ENCODE measurements at places on chromosomes 2 and 18. TPM values are rescaled to one million over a fixed set of nuclear protein-coding genes. Genes with fewer than 3 reads are reported as not detected.

Gene PARD6G
- 3.6 TPM for total RNA-seq

Gene ANKRD62
- not detected for total RNA-seq

Gene SP100
- 111 TPM for total RNA-seq

Gene FSIP2
- total RNA-seq = 6.4 TPM

Gene STAT4
- 6.1 TPM for total RNA-seq

Gene TEKT4
- total RNA-seq = not detected

Gene CPLX4
- total RNA-seq = not detected

DNA sequence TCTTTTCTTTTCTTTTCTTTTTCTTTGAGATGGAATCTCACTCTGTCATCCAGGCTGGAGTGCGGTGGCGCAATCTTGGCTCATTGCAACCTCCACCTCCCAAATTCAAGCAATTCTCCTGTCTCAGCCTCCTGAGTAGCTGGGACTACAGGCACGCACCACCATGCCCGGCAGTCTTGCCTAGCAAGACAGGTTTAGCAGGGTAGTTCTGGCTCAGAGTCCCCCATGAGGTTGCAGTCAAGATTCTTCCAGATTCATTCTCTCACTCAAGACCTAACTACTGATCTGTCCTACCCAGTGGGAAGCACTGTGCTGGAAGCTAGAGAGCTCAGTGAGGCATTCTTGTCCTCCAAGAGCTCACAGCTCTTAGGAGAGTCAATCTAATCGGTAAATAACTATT, 17.6 kb upstream of the ZAP70 start:
- H3K27me3 ChIP-seq = no peaks in the 10 kb centered on the region
- no peak for DNase-seq
- no peak overlapping the region for H3K27ac ChIP-seq
- H3K4me1 ChIP-seq = peaks cover 3% of the 10 kb centered on the region
- no peak overlapping the region for H3K4me3 ChIP-seq

GRCh38 chr2:215141706-215142105, 3.3 kb upstream of the ABCA12 start:
- H3K27me3 ChIP-seq = no peaks in the 10 kb centered on the region
- H3K27ac ChIP-seq = no peak overlapping the region

- H3K4me3 ChIP-seq = no peak overlapping the region
- H3K27ac ChIP-seq = no peak overlapping the region
- peaks cover 17% of the 10 kb centered on the region for H3K4me1 ChIP-seq
Observed at GRCh38 chr18:36045241-36045991, 21.9 kb downstream of the RPRD1A start.

DNA sequence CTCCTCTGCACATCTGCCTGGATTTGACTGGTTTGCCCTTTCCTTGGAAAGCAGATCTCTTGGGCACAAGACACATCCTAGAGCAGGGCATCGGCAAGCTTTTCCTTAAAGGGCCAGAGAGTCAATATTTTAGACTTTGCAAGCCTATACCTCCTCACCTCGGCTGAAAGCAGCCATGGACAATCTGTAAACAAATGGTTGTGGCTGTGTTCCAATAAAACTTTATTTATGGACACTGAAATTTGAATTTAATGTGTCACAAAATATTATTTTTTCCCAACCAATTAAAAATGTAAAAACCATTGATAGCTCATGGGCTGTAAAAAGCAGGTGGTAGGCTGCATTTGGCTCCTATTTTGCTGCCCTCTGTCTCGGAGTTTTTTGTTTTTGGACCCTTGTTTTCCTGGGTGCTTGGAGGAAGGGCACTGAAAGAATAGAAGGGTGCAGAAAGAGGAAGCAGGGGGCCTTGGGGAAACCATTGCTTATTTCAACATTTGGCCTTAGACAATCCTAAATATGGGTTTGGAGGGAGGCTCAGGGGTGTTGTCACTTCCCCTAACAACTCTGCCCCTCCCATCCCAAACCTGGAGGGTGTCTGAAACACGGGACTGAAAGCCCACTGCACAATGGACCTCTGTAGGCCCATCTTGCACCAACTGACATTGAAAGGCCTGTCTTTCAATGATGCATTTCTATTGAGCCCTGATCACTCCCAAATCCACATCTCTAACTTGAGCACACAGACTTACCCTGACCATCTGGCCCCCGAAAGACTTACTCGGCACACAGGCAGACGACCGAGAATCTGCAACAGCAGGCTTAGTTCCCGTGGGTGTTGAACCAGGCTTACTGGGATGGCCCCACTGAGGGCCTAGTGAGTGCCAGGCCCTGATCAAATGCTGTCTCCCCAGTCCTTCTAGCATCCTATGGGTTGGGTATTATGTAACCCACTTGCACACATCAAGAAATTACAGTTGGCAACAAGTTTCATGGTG, 7.1 kb upstream of the ZFP36L2 start:
- DNase-seq = no peak
- H3K4me1 ChIP-seq = peaks cover 9% of the 10 kb centered on the region
- H3K27ac ChIP-seq = peak overlapping the region; percentile 6
- H3K36me3 ChIP-seq = peaks cover 26% of the 10 kb centered on the region
- no peaks in the 10 kb centered on the region for H3K27me3 ChIP-seq

GRCh38 chr2:27038631-27039339, 6.0 kb downstream of the TMEM214 start:
- H3K36me3 ChIP-seq = peaks cover 85% of the 10 kb centered on the region
- H3K27me3 ChIP-seq = no peaks in the 10 kb centered on the region
- no peak overlapping the region for H3K4me3 ChIP-seq
- H3K4me1 ChIP-seq = peaks cover 21% of the 10 kb centered on the region

- no peak overlapping the region for H3K4me3 ChIP-seq
- no peak for DNase-seq
- H3K27ac ChIP-seq = no peak overlapping the region
Observed at GRCh38 chr2:170882758-170883157, 46.3 kb upstream of the GORASP2 start.

DNA sequence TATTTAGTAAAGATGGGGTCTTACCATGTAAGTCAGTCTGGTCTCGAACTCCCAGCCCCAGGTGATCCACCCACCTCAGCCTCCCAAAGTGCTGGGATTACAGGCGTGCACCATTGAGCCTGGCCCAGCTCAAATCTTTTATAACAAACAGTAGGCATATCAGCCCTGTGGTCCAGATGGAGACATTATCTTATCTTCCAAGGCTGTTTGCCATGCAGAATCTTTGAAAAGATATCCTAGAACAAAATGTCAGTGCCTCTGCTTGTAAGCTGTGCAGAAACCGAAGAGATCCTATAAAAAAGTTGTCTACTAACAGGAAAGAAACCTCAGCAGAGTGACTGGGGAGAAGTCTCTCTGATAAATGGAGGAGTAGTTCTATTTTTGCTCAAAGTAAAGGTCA, 142.1 kb downstream of the PTH2R start:
- no peaks in the 10 kb centered on the region for H3K36me3 ChIP-seq
- no peak overlapping the region for H3K27ac ChIP-seq
- H3K27me3 ChIP-seq = no peaks in the 10 kb centered on the region
- H3K4me1 ChIP-seq = no peaks in the 10 kb centered on the region
- H3K4me3 ChIP-seq = no peak overlapping the region

DNA sequence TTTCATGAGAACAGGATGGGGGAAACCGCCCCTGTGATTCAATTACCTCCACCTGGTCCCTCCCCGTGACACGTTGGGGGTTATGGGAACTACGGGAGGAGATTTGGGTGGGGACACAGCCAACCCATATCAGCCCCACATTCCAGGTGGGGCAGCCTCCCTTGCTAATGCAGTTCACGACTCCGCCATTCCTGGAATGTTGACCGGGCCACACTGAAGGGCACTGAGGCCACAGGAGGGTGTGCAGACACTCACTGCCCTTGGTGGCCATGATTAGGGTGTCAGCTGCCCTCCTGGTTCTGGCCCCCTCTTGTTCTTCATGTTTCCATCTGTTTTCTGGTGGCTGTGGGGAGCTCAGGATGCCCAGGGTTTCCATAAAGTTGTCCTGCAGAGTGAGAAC, 176.3 kb downstream of the TWIST2 start:
- no peaks in the 10 kb centered on the region for H3K36me3 ChIP-seq
- H3K4me3 ChIP-seq = no peak overlapping the region
- H3K4me1 ChIP-seq = peaks cover 11% of the 10 kb centered on the region
- no peak overlapping the region for H3K27ac ChIP-seq

DNA sequence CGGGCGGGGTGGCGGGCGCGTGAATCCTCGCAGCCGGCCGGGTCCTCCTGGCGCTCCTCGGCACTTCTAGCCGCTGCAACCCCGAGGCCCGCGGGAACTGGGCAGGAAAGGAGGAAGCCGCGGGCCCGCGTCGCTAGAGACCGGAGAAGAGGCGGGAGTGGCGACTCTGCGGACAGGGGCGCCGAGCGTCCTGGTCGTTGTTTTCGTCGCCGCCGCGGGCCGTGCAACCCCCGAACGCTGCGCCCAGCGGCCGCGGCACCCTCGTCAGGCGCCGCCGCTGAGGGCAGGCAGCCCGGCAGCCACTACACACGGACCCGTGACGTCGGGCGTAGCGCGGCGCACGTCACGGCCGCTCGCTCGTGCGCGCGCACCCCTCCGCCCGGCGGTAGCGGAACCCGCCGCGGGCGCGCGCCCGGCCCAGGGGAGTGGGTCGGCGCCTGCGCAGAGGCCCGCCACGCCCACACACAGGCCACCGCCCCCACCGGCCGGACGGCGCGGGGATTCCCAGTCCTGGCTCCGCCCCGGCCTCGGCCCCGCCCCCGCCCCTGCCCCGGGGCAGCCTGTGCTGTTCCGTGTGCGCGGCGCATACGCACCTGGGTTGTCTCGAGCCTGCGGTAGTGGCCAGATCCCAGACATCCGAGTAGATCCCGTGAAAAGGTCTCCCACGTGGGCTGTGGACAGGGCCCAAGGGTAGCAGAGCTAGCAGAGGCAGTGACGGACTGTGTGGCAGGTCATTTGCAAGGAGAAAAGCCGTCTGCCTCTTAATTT, at the start of gene MAP3K2:
TSS of gene MAP3K2 (minus strand) at position 321 of the 768 bp plus-strand sequence. CDS start 44,846 bp downstream, outside the sequence.
- peak; percentile 98 for DNase-seq
- no peaks in the 10 kb centered on the region for H3K36me3 ChIP-seq
- H3K4me3 ChIP-seq = peak within 1 kb of the TSS; percentile 74
- H3K27me3 ChIP-seq = no peaks in the 10 kb centered on the region
- peak within 1 kb of the TSS; percentile 99 for H3K27ac ChIP-seq

DNA sequence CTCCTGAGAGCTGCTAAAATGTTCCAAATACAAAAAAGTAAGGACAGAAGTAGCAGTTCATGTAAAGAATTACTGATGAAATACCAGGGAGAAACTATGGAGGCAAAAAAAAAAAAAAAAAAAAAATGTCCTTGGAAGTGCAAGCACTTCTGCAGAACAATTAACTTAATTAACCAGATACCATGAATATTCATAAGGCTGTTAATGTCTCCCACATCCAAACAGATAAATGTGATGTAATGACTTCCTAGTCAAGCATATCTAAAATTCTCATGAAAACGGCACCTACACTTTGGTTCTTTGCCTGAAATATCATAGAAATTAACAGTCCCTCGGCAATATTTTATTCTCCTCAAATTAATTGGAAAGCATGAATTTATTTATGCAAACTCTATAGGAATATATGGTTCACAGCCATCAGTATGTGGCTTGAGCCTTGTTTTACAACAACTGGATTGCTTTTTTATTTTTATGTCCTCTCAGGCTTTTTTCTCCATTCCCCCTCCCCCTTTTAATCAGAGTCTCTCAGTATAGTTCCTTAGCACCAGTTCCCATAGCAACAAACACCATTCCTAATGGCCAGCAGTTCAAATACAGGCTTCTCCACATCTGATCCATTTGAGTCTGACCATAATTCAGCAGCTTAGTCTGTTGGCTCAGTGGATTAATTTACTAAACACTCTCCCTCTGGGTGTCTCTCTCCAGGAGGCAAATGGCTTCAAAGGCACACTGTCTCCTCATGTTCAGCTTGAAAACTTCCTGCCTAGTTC, 97.1 kb downstream of the ITGA4 start:
- no peaks in the 10 kb centered on the region for H3K27me3 ChIP-seq
- H3K36me3 ChIP-seq = no peaks in the 10 kb centered on the region
- no peak for DNase-seq
- no peaks in the 10 kb centered on the region for H3K4me1 ChIP-seq

DNA sequence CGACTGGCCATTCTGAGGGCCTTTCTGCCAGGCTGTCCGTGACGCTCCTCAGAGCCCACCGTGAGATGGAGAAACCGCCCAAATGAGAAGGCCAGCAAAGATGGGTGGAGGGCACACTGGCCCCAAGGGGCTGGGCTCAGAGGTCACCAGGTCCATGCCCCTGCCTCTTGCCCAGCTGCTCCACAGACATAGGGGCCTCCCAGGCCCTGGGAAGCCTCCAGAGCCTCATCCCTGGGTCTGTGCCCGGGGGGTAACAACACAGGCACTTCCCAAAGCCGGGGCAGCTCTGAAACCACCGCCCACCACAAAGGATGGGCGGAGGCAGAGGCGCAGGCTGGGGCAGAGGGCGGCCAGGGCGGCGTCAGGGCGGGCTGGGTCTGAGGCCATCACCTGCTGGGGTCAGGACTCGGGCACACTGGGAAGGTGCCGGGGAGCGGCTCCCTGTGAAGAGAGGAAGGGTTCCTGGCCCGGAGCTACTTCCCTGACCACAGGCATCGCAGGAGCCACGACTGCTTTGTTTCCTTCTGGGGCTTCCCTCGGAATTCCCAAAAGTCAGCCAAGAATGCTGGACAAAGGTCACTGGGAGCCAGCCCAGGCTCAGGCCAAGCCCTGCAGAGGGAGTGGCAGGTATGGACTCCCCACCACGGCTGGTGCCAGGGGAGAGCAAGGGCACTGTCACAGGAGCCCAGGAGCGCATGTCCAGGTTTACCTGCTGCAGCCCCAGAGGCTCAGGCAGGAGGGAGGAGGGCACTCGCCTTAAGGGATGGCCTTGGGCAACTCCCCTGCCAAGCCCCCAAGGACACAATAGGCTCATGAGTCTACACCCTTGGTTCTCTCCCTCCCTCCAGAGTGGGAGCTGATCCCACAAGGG, 9.4 kb downstream of the CYP26B1 start:
- no peak overlapping the region for H3K27ac ChIP-seq
- peak; percentile 45 for DNase-seq
- no peak overlapping the region for H3K4me3 ChIP-seq
- peaks cover 25% of the 10 kb centered on the region for H3K4me1 ChIP-seq

- no peak overlapping the region for H3K27ac ChIP-seq
- no peaks in the 10 kb centered on the region for H3K4me1 ChIP-seq
Observed at GRCh38 chr18:78701771-78702396, 277.7 kb upstream of the SALL3 start.

GRCh38 chr2:143296089-143296488, 166.9 kb downstream of the ARHGAP15 start:
- DNase-seq = no peak
- no peak overlapping the region for H3K27ac ChIP-seq
- no peaks in the 10 kb centered on the region for H3K27me3 ChIP-seq
- no peak overlapping the region for H3K4me3 ChIP-seq
- no peaks in the 10 kb centered on the region for H3K36me3 ChIP-seq

GRCh38 chr2:23689891-23690290, 237.0 kb downstream of the ATAD2B start:
- peaks cover 61% of the 10 kb centered on the region for H3K36me3 ChIP-seq
- H3K27me3 ChIP-seq = no peaks in the 10 kb centered on the region
- DNase-seq = no peak
- no peaks in the 10 kb centered on the region for H3K4me1 ChIP-seq

- H3K27ac ChIP-seq = peak overlapping the region; percentile 99
- H3K36me3 ChIP-seq = no peaks in the 10 kb centered on the region
- no peak for DNase-seq
- peak overlapping the region; percentile 89 for H3K4me3 ChIP-seq
- no peaks in the 10 kb centered on the region for H3K27me3 ChIP-seq
- peaks cover 27% of the 10 kb centered on the region for H3K4me1 ChIP-seq
Observed at GRCh38 chr2:55048508-55049042, 1.7 kb downstream of the RTN4 start.

Data from stomach (tissue), 19 donors.